ENCODE measurements at places on chromosomes 16 and 17.
A peak's percentile ranks its signal among the peaks of the same experiment; 100 is the strongest.

- peak; percentile 78 for ATAC-seq
Observed at GRCh38 chr17:27565874-27566670, 64.9 kb upstream of the LGALS9 start.

DNA sequence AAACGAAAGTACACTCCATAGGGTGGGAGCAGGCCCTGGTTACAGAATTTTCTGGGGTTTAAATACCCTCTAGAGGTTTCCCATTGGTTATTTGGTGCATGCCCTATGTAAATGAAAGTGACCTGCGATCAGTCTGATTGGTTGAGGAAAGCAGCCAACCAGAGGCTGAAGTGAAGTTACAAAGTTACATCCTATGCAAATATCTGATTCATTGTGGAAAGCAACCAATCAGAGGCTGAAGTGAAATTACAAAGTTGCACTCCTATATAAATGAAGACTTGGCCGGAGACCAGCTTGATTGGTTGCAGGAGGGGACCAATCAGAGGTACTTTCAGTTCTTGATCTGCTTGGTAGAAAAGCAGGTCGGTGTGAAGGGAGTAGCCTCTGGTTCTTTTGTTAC lies 24.4 kb downstream of the NAA60 start:
- ATAC-seq: peak; percentile 37

- ATAC-seq: no peak
Observed at GRCh38 chr16:87140211-87141200, 176.7 kb downstream of the C16orf95 start.

DNA sequence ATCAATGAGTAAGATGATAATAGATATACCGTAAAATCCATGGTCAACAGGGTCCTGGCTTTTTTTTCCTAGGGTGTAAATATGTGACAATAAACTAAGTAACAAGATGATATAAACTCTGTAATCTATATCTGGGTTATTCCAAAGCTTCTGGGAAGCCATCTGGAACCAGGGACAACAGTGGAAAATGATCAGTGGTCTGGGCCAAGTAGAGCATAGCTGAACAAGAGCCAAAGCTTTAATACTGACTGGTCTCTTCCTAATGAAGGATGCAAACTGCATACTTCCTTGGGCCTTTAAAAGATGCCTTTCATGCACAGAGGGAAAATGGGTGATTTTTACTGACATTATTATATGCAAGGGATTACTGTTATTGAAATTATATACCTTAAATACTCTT lies 8.9 kb downstream of the CA10 start:
- ATAC-seq: no peak

DNA sequence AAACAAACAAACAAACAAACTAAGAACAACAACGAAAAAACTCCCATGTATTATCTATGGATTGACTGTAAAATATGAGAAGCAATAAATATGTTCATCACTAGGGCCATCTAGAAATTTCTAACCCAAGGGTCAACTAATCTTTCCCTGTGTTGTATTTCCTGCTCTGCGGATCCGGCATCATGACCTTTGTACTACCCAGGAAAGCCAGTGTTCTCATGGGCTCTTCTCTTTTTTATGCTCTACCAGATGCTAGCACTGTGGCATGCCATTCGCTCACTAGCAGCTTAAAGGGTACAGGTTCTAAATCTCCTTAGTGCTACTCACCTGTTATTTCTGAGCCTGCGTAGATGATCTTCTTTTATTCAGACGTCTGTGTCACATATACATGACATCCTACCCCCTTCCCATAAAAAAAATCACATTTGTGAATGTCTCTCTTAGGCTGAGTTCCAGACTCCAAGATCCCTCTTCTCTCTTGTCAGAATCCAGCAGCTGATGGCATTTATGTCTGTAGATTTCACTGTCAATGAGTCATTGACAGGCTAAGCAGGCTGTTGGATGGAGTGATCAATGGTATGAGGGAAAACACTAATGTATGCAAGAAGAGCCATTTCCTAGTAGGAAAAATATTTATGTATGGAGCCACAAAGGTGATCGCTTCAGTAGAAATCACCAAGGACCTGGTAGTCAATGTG lies 100.0 kb downstream of the WWOX start:
- no peak for ATAC-seq

DNA sequence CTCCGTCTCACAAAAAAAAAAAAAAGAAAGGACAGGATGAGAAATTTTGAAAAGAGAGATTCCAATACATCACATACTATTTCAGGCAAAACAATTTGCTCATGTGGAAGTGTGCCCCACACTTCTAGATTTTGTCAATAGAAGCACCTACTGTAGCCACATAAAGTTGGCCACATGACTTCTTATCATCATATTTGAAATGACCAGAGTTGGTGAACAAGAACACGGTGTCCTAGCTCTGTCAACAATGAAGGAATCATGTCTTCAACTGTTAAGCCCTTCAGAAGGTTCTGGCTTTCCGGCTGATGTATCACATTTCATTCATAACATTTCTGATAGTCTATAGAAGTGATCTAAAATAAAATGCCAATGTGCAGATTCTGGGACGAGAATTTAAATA lies 534.5 kb downstream of the TMEM114 start:
- ATAC-seq: no peak

DNA sequence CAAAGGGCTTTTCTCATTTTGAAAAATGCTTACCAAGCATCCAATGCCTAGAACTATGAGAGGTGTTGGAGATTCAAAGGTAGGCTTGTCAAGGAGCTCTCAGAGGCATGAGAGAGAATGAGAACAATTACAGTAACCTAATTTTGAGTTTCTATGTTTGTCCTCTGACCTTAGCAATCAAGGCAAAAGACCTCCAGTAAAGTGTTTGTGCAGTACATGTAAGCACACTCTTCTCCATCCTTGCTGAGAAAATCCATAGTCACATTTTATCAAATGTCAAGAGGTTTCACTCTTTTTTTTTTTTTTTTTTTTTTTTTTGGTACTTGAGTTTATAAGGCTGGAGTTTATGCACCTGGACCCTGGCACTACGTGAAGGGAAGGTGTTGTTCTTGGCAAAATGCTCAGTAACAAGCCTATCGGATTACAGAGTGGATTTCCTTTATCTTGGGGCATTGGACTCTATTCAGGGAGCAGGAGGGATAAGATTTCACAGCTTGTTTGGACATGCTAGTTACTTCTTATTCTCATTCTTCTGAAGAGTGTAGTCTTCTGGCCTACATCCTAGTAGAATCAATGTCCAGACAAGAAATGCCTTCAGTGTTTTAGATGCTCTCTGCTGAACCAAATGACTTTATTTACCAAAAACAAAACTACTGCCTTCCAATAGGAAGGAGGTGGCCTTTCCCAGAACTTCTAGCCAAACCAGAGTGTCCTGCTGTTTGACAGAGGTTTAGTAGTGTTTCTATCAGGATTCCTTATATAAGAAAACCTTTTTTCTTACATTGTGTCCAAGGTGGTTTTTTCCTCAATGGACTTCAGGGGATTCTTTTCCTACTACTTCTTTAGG lies 21.9 kb downstream of the KCNJ2 start:
- ATAC-seq: no peak

GRCh38 chr17:67013891-67014290 lies 30.5 kb upstream of the CACNG1 start:
- ATAC-seq: no peak

DNA sequence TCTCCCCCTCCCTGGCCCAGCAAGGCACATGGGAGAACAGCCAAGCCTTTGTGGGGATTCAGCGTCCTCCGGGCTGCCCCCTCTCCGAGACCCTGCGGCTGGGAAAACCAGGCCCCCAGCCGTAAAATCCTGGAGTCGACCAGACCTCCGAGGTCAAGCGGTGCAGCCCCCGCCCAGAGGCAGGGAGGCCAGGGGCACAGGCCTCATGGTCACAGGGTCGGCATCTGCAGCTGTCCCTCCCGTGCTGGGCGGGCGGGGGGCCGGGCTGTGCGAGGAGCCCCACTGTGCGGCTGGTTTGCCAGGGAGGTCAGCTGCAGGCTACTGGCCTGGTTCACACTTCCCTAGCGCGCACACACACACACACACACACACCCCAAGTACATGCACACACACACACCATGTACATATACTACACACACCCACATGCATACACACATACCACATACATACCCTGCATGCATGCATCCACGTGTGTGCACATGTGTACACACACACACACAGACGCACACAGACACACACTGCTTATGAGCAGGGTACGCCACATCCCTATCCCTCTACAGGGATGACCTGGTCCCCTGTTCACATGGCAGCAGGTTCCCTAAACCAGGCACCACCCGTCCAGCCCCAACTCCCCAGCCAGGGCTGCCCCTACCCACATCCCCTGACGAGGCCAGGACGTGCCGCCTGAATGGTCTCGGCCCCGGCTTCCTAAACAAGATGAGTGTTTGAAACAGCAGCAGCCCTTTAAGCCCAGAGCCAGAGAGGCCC lies 108.9 kb upstream of the CIBAR2 start:
- no peak for ATAC-seq

GRCh38 chr17:67016039-67016762 lies 28.2 kb upstream of the CACNG1 start:
- ATAC-seq: no peak

DNA sequence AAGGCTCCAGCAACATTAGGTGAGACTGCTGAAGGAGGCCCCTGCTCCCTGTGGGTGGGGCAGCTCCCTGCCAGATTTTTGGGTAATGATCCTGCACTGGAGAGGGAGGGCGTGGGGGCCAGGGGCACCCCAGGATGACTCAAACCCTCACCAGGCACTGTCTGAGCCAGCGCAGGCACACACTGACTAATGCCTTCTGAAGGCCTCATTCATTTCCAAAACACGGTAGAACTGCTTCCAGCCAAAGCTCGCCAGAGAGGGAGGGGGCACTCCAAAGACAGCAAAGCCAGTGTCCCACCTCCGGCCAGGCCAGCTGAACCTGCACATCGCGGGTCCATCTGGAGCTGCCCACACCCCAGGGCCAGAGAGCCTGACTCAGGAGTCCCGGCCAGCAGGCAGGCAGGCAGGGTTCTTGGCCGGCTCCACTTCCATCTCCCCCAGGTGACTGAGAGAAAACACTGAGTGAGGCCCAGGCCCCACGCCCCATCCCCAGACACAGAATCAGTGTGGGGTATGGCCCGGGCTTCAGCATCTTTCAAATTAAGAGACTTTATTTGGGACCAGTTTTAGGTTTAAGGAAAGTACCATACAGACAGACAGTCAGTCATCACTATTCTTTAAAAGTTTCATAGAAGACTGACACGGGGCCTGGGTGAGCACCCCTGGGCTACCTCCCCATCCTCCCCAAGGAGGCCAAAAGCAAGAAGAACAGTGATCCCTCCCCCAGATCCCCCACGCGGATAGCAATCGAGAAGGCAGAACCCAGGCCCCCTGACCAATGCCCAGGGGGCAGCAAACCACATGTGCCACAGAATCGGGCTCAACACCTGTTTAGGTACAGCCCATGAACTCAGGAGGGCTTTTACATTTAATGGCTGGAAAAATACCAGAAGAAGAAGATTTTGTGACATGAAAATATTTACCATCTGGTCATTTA lies 2.3 kb downstream of the PIEZO1 start:
- peak; percentile 81 for ATAC-seq

DNA sequence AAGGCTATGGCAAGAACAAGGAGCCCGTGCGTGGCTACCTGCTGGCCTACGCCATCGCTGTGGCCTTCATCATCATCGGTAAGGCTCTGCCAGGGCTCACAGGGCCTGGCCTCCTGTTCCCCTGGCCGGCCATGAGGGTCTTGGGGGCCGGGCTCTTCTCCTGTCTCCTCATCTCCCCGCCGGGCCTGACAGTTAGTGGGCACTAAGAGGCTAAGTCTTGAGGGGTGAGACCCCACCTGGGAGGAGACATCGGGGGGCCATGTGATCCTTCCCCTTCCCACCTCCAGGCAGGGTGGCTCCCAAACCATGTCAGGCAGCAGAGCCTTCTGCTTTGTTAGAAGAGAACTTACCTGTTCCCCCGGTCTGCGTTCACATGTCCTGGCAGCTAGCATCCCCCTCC lies 15.2 kb downstream of the SLC12A3 start:
- ATAC-seq: no peak

- no peak for ATAC-seq
Observed at GRCh38 chr16:15507301-15507958, 73.0 kb downstream of the BMERB1 start.

GRCh38 chr17:72432881-72433280 lies 312.1 kb downstream of the SOX9 start:
- ATAC-seq: no peak

DNA sequence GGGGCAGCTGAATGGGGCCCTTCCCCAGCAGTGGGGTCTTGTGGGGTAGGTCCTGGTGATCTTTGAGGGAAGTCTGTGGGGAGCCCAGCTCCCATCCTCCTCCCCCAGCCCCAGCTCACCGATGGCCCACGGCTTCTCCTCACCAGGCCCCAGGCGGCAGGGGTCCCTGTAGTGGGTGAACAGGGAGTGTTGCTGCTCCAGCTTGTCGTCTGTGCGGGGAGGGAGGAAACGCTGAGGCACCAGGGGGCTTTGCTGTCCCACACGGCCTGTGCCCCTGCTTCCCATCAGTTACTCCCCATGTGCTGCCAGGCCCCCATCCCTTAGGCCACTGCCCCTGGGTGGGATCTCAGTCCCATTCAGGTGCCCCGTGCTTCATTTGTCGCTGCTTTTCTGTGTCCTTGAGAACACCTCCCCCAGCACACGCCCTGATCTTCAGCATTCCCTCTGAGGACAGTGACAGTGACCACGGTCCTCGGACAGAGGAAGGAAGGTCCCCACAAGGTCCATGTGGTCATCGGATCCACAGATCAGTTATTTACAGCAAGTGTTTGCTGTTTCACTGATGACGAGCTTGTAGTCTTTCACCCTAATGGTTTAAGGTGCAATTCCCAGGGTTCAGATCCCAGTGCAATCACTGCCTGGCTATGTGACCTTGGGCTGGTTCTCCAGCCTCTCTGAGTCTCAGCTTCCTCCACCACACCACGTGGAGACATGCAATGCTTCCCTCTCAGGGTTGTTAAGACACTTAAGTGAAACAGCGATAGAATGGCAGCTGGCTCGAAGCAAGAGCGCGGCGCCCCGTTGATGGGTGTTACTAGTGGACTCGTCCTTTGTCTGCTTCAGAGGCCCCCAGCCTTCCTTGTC lies 53.1 kb downstream of the PRMT7 start:
- ATAC-seq: no peak

- no peak for ATAC-seq
Observed at GRCh38 chr17:38673707-38674013, 1.1 kb downstream of the EPOP start.

DNA sequence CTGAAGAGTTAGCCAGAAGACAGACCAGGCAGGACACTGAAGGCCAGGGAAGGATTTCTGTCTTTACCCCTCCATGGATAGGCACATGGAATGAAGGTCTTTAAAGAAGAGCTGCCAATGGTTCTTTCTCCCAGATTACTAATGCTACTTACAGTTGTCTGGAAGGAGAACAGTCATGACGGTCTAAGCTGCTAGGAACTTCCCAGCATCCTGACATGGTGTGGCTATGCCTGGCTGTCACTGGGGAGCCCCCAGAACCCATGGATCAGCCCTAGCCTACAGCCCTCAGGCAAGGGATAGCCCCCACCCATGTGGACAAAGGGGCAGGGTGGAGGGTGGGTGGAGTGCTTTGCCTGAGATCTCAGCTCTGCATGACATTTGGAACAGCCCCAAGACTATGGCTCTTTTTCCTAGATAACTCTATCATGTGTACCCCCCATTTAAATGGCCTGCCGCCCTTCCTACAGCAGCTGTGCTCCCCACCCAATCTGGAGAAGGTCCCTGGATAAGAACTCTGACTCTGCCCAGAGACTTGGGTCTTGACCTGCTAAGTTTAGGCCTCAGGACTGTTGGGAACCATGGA lies 9.2 kb upstream of the KAT7 start:
- ATAC-seq: no peak
